ENCODE measurements at places on chromosomes 7 and 10. TPM values are rescaled to one million over a fixed set of nuclear protein-coding genes. Genes with fewer than 3 reads are reported as not detected.
A peak's percentile ranks its signal among the peaks of the same experiment; 100 is the strongest.

The TWIST1 gene
- total RNA-seq: not detected

The HOGA1 gene
- total RNA-seq: not detected

The DOCK1 gene
- 27.3 TPM for total RNA-seq

The CNPY1 gene
- not detected for total RNA-seq

The COBL gene
- total RNA-seq: not detected

The ZNF853 gene
- 5.8 TPM for total RNA-seq

The ARHGAP22 gene
- total RNA-seq: 0.60 TPM

GRCh38 chr10:87931836-87932230 lies 68.4 kb downstream of the PTEN start:
- DNase-seq: no peak

- DNase-seq: no peak
Observed at GRCh38 chr7:22210355-22210754, 146.6 kb downstream of the RAPGEF5 start.

- DNase-seq: no peak
Observed at GRCh38 chr7:74475987-74476350, 22.3 kb downstream of the GTF2IRD1 start.

DNA sequence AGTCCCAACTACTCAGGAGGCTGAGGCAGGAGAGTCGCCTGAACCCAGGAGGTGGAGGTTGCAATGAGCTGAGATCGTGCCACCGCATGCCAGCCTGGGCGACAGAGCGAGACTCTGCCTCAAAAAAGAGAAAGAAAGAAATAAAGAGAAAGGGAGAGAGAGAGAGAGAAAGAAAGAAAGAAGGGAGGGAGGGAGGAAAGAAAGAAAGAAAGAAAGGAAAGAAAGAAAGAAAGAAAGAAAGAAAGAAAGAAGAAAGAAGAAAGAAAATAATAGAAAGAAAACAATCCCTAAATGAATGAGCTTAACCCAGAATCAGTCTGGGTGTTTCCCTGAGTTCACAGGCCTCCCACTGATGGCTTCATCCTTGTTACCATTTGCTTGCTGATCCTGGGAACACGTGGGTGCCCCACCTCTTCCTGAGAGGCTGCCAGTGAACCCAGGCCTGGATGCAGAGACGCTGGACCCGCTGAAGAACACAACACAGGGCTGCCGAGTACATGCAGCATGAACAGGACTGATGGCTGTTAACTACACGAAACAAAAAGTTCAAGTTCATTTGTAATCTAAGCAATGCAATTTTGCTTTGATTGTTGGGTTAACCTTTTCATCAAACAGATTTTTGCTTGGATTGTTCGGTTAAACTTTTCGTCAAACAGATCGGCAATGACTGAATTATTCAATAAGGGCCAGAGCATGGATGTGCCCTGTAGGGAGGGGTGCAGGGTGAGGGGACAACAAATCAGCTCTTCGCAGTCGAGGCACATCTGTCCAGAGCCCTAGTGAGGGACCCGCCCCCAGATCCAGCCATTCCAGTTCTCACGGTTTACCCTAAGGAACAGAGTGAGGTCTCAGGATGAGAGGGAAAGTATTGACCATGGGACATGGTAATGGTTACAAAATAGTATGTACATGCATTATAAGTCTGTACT lies 11.5 kb downstream of the NPFFR1 start:
- no peak for DNase-seq

DNA sequence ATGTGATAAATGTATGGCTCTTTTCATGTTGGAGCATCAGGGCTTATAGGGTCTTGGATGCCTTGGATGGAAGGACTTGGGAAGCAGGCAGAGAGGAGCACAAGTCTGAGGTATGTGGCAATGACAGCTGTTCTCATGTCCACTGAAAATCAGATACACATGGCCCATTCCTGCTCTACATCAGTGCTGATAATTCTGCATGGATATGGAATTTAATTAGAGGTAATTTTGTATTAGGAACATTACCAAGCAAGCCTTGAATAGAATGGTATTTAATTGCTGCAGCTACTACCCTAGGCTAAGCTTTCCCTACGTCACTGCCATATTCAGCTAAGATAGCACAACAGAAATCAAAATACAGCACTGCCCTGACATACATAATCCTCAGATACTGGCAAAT lies 299.6 kb downstream of the LHFPL3 start:
- no peak for DNase-seq

GRCh38 chr7:132652507-132652906 lies 76.2 kb upstream of the PLXNA4 start:
- DNase-seq: no peak

- DNase-seq: no peak
Observed at GRCh38 chr10:44924261-44925040, 13.3 kb downstream of the TMEM72 start.

GRCh38 chr10:22712956-22713852 lies 1.2 kb downstream of the PIP4K2A start:
- DNase-seq: peak; percentile 92

DNA sequence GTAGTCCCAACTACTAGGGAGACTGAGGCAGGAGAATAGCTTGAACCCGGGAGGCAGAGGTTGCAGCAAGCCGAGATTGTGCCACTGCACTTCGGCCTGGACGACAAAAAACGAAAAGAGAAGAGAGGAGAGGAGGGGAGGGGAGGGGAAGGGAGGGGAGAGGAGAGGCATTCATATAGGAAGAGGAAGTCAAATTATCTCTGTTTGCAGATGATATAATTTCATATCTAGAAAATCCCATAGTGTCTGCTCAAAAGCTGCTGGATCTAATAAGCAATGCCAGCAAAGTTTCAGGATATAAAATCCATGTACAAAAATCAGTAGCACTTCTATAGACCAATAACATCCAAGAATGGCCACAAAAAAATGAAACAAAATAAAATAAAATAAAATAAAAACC lies 120.3 kb downstream of the LMBR1 start:
- no peak for DNase-seq

GRCh38 chr10:22325272-22326144 lies 4.6 kb downstream of the BMI1 start:
- DNase-seq: peak; percentile 93

DNA sequence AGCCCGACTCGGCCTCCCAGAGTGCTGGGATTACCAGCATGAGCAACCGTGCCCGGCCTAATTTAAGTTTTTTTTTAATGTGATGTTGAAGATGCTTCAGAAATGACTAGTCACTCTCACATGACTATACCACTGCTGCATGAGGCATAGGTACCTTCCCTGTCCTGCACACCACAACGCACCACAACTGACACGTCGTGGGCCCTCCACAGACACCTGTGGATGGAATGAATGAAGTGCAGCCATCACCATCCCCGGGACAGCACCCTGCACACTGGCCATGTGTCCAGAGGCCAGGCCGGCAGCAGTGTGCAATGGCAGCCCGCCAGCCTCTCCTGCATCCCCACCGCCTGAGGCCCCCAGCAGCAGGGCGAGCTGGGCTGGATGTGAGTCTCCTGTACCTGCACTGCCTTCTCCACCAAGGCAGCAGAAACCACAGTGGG lies 55.1 kb downstream of the VOPP1 start:
- no peak for DNase-seq

GRCh38 chr10:101234333-101234732 lies 5.1 kb upstream of the LBX1 start:
- no peak for DNase-seq

- DNase-seq: no peak
Observed at GRCh38 chr7:143383642-143383957, 2.5 kb downstream of the ZYX start.

DNA sequence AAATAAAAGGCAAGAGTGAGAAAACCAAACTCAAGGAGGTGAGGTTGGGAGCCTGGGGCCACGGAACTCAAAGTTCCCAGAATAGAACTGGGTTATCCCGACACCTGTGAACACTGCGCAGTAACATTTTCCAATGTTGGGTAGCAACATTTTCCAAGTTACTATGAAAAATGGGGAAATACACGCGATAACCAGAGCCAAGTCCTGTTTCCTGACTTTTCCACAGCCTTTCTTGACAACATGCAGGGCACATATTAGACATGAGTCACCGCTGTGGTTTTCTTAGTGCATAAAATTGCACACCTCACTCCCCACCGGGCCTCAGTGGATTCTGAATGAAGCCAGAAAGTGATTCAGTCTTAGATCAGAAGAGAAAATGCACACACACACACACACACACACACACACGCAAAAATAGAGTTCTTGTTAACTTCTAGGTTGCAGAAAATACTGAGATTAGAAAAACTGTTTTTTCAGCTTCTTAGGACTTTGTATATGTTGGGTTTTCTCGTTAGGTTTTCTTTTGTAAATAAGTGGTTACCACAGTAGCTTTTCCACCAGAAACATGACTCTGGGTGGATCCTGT lies 70.0 kb downstream of the CAMK1D start:
- DNase-seq: peak; percentile 29
